Cardiac fibroblast (primary cell): ENCODE measurements at places on chromosomes 13 and 19.

- DNase-seq, result no peak
Measured at GRCh38 chr19:3392480-3392879, 26.1 kb downstream of the NFIC start.

- no peak for DNase-seq
Measured at GRCh38 chr13:91922969-91923592, 524.7 kb downstream of the GPC5 start.

DNA sequence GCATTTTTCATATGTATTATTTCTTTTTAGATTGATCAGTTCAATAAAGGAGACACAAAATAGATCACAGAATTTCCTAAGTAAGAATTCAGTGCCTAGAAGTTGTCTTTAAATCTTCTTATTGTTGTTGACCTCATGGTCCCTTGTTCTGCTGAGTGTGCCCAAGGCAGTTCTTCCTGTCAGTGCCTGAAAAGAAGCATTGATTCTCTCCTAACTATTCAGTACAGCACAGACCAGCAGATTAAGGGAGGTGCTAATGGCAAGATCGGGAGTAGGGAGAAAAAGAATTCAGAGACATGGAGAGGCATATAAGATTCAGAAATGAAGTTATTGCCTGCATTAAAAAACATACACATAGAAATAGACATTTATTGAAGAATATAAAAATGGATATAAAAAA, 180.5 kb upstream of the PCDH9 start:
- no peak for DNase-seq

DNA sequence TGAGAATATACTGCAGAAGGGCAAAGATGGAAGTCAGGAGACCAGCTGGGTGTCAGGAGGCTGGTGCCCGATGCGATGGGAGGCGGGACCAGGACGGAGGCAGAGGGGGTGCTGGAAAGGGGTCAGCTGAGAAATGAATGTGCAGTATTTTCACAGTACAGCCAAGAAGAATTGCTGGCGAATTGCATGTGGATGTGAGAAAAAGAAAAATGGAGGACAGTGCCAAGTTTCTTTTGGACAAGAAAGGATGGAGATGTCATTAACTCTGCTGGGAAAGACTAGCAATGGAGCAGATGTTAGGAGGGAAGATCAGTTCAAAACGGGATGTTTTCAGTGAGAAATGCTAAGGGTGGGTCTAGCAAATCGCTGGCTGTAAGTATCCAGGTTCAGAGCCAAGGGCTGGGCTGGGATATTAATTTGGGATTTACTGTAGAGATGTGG, 7.0 kb downstream of the CRYL1 start:
- peak; percentile 22 for DNase-seq

DNA sequence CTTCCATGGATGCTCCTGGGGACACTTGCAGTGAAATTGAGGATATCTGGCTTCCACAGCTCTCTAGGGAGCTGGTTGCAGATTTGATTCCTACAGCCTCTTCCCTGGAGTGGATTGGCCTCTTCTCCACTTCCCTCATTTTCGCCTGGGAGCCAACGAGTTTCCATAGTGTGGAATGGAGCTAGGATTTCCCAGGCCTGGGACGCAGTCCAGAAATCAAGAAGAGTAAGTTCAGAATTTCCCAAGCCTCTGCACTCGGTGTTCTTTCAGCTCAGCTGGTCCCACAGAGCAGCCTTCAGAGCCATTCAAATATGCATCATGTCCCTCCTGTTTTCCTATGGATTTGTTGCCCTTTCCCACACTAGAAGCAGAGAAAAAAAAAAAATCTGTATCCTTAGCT, 68.2 kb downstream of the RAP2A start:
- peak; percentile 81 for DNase-seq
